Urinary bladder (tissue), 4 donors: ENCODE measurements at places on chromosomes 16 and 17. TPM values are rescaled to one million over a fixed set of nuclear protein-coding genes. Genes with fewer than 3 reads are reported as not detected.

FASN gene
- polyA plus RNA-seq = 116 TPM

RCVRN gene
- 0.48 TPM for polyA plus RNA-seq

CFAP97D1 gene
- 0.05 TPM for polyA plus RNA-seq

ACAP1 gene
- 4.3 TPM for polyA plus RNA-seq

HNF1B gene
- 1.5 TPM for polyA plus RNA-seq

ZNF213 gene
- polyA plus RNA-seq = 16.0 TPM

C16orf92 gene
- polyA plus RNA-seq = not detected

CCDC154 gene
- polyA plus RNA-seq = 0.86 TPM

TEX19 gene
- polyA plus RNA-seq = not detected

DNA sequence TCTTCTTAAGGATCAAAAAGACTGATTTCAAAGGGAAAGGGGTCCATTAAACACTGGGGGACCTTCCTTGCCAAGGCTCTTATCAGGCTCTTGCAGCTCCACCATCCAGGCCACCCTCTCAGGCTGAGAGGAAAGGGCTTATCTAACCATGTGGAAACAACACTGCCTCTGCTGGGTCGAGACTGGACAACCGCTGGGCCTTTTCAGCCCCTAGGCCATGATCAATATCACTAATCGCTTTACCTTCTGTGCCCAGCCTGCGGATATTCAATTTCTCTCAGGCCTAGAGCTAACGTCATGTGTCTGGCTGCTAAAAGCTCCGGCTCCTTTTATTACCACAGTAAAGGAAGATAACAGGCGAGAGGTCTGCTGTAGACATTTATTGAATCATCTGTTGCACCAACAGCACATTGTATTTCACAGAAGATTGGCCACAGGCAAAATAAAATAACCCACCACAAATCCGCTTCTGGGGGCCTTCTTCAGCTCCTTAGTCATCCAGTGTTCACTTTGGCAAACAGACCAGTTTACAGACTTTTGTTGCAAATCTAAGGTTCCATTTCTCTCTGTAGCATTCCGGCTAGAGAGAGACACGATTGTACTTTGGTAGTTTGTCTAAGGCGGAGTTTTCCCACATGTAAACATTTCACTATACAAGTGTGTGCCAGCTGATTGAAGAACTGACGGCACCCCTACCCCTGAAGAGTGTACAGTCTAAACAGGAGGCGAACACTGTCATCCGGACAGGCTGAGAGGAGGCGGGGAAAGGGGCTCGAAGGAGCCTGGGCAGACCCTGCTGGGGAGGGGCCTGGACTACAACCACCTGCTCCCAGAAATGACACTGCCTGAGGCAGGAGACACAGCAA lies 13.9 kb downstream of the CYB561 start:
- peak; percentile 66 for DNase-seq

DNA sequence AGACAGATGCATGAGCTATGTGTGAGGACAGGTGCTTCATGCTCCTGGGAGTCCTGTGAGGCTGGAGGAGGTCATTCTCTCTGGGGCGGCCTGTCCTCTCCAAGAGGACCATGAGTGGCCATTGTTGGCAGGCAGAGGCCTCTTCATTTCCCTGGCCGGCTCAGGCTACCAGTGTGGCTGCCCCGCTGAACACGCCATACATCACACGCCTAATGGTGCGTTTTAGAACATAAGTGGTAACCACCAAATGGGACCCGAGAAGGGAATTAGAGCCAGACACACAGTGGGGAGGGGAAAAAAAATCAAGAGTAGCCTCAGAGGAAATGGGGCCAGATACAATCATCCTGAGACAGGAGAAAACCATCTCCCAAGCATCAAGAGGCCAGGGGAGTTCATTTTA lies 140.0 kb downstream of the SPACA3 start:
- DNase-seq = no peak

- DNase-seq = no peak
These were observed 86.8 kb upstream of the SALL1 start for GRCh38 chr16:51237861-51238378.

DNA sequence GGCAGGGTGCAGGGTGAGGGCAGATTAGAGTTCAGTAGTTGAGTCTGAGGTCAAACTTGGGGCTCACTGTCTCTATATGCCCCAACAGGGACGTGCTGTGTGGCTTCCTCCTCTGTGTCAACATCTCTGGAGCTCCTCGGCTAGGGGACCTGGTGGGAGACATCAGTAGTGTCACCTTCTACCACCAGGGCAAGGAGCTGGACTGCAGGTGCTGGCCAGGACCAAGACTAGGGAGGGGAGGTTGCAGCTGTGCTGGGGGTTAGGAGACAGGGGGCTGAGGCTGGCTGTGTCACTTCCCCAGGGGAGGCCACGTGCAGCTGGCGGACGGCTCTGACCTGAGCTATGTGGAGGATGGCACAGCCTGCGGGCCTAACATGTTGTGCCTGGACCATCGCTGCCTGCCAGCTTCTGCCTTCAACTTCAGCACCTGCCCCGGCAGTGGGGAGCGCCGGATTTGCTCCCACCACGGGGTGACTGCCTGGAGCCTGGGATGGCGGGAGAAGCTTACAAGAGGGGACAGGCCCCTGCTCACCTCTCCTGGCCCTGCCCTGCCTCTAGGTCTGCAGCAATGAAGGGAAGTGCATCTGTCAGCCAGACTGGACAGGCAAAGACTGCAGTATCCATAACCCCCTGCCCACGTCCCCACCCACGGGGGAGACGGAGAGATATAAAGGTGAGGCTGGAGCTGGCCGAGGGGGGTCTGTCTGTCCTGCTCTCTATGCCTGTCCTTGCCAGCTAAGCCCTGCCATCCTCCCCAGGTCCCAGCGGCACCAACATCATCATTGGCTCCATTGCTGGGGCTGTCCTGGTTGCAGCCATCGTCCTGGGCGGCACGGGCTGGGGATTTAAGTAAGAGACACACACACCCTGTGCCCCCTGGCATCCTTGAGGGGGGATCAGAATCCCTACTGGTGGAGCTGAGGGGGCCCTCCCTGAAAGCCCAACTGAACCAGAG lies 18.9 kb downstream of the ADAM11 start:
- no peak for DNase-seq

DNA sequence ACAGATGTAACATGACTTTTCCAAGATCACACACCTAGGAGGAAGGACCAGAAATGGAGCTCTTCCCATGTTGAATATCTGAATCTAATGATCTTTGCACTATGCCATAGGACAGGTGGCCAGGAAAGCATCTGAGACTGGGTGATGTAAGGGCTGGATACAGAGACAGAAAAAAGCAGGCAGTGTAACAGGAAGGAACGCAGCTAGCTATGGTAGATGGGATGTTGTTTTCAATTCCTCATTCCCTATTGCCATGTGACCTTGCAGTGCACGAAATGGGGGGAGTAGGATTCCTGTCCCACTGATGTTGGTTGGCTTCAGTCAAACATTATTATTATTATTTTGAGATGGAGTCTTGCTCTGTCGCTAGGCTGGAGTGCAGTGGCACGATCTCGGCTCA lies 3.7 kb upstream of the NPIPB15 start:
- no peak for DNase-seq

- DNase-seq = no peak
These were observed 43.4 kb downstream of the LMF1 start for GRCh38 chr16:927406-927805.

DNA sequence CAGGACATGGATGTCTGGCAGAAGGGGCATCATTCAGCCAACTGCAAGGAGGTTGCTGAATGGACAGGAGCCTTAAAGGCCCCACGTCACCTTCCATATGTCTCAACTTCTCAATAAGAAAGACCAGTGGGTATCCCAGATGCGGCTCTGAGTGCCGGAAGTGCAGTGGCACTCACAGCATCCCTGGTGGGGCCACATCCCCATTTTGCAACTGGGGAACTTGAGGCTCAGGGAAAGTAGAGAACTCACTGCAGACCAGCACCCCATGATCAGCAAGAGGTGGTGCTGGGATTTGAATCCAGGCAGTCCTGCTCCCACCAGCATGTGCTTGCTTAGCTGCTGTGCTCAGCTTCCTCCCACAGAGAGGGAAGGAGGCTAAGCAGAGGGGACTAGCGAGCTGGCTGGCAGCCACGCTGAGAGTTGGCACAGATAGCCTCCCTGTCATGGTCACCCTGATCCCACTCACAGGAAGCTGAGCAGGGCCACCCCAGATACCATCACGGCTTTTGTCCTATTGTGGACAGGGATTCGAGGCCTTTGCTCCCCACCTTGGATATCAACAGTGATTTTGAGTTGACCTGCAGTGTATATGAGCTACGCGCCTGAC lies 294.2 kb upstream of the FOXF1 start:
- no peak for DNase-seq

GRCh38 chr16:6803176-6803575 lies 529.5 kb upstream of the RBFOX1 start:
- DNase-seq = no peak

DNA sequence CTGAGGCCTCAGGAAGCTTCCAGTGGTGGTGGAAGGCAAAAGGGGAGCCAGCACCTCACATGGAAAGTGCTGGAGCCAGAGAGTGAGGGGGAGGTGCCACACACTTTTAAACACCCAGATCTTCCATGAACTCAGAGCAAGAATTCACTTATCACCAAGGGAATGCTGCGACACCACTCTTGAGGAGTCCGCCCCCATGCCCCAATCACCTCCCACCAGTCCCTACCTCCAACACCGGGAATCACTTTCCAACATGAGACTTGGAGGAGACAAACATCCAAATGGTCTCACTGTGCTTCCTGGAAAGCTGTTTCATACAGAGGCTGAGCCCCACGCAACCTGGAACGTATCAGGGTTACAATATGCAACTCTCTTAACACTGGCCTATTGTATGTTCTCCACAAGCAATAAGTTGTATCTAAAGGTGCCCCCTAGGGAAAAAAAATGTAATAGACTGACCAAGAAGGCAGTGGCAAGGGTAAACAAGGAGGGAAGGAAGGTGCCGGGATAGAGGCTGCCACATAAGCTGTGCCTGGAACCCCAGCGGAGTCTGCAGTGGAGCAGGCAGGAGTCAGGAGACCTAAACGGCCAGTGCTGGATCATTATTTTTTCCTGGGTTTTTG lies 106.7 kb upstream of the FOXF1 start:
- no peak for DNase-seq

DNA sequence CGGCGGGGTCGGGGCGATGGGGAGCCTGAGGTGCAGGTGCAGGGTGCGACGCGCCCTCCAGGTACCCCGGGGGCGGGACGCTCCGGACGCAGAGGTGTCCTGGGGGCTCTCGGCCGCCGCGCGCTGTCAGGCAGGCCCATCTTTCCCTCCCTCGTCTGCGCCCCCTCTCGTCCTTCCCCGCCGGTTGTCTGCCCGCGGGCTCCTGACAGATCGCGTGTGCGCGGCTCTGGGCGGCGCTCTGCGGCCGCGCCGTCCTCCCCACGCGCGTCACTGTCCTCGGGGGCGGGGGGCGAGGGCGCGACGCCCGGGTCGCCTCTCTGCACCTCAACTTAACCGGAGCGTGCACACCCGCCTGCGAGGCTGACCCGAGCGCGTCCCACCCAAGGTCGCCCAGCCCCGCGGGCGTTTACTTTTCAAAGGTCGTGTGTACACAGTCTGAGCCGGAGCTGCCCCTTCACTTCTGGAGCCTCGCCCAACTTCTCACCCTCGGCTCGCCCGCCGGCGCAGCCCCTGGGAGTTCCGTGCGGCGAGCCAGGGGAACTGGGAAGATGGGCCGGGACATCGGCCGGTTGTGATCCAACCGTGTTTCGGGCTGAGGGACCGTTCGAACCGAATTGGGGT lies 512 bp downstream of the AKAP1 start:
- no peak for DNase-seq

GRCh38 chr17:19709841-19710240 lies 6.5 kb downstream of the SLC47A2 start:
- DNase-seq = no peak

GRCh38 chr16:969508-970385 lies 1.0 kb downstream of the LMF1 start:
- no peak for DNase-seq

DNA sequence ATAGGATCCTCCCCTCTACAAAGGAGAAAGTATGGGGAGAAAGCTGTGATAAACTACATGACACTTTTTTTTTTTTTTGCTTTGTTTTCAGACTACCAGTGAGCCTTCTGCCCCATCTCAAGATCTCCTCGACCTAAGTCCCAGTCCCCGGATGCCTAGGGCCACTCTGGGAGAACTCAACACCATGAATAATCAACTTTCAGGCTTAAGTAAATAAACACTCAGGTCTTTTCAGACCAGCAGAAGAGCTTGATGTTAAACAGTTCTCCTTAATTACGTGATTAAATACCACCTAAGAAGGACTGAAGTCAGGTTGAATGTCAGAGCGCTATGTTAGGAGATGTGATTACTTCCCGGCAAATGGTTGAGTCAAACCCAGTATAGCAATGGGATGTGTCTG lies 31.4 kb downstream of the COX11 start:
- no peak for DNase-seq

- no peak for DNase-seq
These were observed 22.5 kb upstream of the CMTR2 start for GRCh38 chr16:71311553-71312158.

DNA sequence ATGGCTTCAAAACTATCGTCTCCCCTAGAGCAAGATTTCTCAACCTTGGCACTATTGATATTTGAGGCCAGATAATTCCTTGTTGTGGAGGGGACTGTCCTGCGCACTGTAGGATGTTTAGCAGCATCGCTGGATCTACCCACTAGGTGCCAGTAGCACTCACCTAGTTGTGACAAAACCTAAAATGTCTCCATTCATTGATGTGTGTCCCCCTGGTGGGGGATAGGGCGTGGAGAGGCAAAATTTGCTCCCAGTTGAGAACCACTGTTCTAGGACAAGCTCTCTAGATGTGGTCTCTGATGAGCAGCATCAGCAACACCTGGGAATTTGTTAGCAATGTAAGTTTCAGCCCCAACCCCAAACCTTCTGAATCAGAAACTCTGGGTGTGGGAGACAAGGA lies 259.0 kb downstream of the XYLT1 start:
- no peak for DNase-seq

DNA sequence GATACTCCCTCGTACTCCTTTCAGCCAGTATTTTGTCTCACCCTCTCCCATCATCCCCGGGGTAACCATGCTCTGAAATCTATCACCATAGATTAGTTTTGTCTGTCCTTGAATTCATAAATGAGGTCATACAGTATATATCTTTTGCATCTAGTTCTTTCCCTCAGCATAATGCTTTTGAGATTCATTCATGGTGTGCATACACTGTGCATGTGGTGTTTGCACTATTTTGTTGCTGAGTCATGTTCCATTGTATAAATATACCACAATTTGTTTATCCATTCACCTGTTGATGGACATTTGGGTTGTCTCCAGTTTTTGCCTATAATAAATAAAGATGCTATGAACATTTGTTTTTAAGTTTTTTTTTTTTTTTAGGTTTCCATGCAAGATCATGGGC lies 34.2 kb upstream of the NLRP1 start:
- no peak for DNase-seq
